ENCODE measurements at places on chromosomes 6 and 20.

GRCh38 chr20:49768204-49769047 is 44.2 kb upstream of the SLC9A8 start:
- DNase-seq: no peak

- no peak for DNase-seq
Measured at GRCh38 chr6:134474955-134475354, 157.0 kb upstream of the SGK1 start.

DNA sequence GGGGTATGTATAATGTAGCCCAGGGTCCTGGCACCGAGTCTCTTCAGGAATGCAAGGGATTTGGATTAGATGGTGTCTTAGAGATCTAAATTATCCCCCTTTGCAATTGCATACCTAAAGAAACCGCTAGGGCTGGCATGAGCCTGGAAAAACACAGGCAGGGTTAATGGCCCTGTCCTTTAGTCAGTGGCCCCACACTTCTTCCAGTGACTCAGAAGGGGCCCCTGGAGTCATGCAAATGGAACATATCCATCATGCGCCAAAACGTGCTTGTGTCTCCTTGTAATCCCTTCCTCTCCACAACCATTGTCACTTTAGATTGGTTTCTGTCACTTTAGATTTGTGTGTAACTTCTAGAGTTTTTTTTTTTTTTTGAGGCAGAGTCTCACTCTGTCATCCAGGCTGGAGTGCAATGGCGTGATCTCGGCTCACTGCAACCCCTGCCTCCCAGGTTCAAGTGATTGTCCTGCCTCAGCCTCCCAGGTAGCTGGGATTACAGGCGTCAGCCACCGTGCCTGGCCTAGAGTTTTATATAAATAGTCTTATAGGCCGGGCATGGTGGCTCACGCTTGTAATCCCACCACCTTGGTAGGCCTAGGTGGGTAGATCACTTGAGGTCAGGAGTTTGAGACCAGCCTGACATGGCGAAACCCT is 8.7 kb upstream of the MYBL2 start:
- no peak for DNase-seq

DNA sequence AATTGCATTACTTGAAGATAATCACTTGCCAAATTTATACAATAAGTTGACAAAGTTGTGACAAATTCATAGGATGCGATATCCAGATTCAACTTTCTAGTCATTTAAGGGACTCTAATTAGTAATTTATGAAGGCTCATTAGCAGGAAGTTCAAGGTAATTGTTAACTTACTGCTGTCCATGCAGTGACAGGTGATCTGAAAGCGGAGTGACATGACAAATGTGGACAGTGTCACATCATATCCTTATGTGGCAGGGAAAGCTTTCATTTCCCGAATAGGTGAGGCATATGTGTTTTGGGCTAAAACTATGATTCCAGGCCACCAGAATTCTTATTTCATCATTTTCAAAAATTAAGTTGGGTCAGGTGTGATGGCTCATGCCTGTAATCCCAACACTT is 115.9 kb upstream of the BMP2 start:
- no peak for DNase-seq

- no peak for DNase-seq
Measured at GRCh38 chr6:96184798-96185197, 169.0 kb downstream of the FUT9 start.

GRCh38 chr6:78577585-78577984 is 289.8 kb upstream of the IRAK1BP1 start:
- no peak for DNase-seq

DNA sequence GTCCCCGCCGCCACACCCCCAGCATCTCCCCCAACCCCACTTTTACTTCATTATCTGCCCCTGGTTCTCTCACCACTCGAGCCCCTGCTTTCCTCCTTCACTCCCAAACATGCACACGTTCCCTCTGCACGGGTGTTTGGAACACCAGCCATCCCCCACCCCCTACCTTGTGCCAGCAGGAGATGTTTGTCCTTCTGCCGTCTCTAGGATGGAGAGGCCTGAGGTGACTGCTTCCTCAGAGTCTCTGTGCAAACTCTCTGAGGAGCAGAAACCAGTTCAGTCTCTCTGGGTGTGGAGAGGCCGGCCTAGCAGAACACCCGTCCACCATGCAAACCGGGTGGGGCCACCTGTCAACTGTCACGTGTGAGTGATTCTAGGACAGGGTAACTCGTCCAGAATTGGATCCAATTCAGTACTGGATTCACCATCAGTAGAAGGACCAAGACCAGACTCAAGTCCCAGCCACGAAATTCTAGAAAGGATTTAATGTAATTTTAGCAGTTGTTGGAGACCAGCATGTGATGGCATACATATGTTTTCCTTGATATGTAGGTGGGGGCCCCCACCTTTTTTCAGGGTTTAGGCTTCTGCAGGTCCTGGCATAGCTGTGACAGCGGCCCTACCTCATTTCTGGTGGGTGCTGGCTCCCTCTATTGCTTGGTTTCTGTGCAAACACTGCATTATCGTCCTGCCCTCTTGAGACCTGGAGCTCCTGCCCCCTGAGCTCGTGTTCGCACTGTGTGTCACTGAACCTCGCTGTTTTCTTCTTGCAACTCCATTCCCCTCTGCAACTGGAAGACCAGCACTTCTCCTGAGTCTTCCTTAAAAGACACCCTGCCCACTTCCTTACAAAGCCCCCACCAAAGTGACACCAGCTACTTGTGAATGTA is at the start of gene RAET1E:
Gene RAET1E (minus strand): TSS at position 259 of the 890 bp plus-strand sequence. CDS start 7,212 bp downstream, outside the sequence.
- DNase-seq: no peak

DNA sequence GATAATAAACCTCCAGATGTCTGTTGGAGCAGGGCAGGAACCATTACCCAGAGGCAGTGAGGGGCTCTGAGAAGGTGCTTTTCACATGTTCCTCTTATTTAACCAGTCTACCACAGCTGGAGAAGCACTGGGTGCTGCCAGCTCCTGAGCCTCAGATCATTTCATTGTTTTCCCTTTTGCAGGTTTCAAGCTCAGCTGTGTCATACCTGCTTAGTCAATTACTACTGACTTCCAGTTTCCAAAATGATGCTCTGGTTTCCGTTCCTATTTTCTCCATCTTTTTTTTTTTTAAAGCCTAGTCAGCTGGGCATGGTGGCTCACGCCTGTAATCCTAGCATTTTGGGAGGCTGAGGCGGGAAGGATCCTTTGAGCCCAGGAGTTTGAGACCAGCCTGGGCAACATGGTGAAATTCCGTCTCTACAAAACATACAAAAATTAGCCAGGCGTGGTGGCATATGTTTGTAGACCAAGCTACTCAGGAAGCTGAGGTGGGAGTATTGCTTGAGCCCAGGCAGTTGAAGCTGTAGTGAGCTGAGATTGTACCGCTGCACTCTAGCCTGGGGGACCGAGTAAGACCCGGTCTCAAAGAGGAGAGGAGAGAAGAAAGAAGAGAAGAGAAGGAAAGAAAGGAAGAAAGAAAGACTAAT is 6.7 kb downstream of the FLOT1 start:
- no peak for DNase-seq

GRCh38 chr6:111985202-111985731 is 68.6 kb upstream of the CCN6 start:
- DNase-seq: peak; percentile 83

GRCh38 chr6:33983109-33983716 is 162.7 kb downstream of the GRM4 start:
- no peak for DNase-seq

GRCh38 chr6:126143761-126144251 is 157.5 kb downstream of the TRMT11 start:
- DNase-seq: peak; percentile 53

DNA sequence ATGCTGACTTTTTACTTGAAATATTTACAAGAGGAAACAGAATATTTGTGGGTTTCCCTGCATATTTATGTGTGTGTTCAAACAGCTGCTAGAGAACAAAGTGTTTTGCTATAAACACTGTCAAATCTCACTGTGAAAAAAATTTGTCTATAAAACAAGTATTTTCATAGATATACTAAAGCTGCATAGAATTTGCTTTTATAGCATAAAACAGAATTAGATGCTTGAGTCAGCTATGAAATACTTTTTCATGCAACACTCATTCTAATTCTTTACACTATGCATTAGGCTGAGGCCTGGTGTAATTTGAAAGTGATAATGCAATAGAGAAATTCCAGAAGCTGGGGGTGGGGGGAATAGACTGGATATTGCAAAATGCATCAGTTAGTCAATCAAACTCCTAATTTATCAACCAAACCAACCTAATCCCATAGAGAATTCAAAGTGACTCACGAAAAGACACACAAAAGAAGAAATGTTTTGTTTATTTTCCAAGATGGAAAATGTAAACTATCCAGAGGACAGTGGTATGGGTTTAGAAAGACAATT is 148.2 kb downstream of the LAMA2 start:
- no peak for DNase-seq

GRCh38 chr6:150194195-150194594 is 51.4 kb downstream of the PPP1R14C start:
- no peak for DNase-seq

DNA sequence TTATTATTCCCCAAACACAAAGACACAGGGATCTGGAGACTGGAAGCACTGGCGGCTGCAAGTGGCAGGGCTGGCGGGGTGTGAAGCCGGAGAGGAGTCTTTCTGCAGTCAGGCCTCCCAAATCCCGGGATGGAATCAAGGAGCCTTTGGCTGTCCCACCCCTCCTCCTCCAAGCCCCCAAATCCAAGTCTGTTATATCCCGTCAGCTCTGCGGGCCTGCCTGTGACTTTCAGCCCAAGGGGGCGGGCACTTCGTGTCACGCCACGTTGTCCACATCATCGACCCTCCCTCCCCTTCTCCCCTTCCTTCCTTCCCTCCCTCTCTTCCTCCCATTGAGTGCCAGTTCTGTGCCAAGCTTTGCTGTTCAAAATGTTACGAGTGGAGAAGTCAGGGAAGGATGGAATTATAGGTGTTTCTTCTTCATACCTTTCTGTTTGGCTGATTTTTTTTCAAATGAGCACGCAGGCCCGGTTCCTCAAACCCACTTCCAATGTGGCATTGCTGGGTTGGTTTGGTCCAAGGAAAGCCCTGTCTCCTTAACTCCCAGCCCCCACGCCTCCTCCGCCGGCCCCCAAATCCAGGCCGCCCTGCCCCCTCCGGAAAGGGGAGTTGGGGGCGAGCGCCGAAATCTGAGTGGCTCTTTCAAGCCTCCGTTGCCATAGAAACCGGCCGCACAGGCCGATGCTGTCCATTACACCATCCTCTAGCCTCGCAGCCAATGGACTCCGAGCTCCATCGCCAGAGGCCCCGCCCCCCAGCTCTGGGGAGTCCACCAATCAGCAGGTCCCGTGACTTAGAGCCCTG is 12.7 kb downstream of the ZCCHC3 start:
- DNase-seq: peak; percentile 99

- DNase-seq: no peak
Measured at GRCh38 chr20:14361509-14362345, 24.3 kb upstream of the FLRT3 start.

DNA sequence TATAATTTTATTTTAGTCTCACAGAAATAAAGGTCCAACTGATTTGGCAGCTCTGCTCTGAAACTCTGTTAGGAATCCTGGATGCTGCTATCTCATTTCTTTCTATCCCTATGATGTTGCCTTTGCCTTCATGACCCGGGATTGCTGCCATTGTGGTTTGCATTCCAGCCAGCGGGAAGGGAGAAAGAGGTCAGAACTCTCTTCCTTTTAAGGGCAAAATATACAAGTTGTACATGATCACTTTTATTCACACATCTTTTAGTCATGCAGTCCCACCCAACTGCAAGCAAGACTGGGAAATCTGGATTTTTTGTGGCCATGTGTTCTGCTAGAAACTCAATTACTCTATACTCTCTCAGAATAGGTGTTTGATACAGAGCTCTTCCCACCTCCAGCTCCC is 263.1 kb upstream of the ZFP64 start:
- no peak for DNase-seq

- DNase-seq: no peak
Measured at GRCh38 chr6:38572186-38572813, 67.4 kb downstream of the BTBD9 start.

DNA sequence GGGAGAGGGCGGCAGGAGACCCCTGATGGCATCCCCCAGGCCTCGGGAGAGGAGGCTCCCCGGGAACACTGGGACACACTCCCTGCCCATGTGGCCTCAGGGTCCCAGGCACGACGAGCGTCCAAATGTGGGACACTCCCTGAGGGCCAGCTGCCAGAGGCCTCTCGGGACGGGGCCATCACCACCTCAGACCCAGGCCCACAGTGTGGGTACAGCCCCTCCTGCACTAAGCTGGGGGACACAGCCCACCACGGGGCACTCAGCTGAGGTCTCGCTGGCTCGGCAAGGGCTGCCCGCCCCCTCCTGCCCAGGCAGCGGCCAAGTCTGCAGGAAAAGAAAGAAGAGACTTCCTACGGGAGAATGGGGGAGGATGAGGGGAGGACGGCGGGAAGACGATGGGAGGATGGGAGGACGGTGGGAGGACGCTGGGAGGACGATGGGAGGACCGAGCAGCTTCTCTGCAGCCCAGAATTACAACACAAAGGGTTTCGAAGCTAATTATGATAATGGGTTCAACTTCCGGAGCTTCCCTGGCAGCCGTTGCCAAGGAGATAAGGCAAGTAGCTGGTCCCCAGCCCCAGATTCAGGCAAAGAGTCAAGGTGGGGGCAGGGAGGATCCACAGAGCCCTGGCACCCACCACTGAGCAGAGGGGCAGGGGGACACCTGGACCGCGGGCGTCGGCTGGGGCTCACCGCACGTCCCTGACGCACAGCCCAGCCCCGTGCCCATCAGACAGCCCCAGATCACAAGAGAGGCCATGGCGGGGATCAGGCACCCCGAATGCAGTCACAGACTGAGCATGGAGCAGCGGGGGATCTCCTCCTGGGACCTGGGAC is 17.5 kb downstream of the KCNQ2 start:
- peak; percentile 75 for DNase-seq

GRCh38 chr6:16950302-16950701 is 151.5 kb upstream of the STMND1 start:
- no peak for DNase-seq

DNA sequence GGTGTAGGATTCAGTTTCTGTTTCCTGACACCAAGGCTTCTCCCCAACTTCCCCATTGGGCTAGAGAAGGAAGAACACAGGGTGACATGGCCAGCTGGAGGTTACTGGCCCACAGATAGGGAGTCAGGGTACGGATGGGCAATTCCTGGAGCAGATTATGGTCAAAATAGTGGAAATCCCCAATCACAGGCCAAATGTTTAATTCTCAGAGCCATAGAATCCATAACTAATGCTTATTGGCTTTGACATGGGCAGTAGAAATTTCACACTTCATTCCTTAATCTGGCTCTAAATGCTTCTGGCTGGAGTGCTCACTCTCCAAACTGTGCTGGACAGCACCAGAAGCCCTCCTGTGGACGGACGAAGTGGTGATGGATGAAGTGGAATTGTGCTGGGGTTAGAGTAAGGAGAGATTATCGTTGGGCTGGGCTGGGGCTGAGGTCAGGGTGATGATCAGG is 887 bp downstream of the SIGLEC1 start:
- no peak for DNase-seq

GRCh38 chr6:81895511-81896185 is 143.2 kb upstream of the TENT5A start:
- DNase-seq: no peak

DNA sequence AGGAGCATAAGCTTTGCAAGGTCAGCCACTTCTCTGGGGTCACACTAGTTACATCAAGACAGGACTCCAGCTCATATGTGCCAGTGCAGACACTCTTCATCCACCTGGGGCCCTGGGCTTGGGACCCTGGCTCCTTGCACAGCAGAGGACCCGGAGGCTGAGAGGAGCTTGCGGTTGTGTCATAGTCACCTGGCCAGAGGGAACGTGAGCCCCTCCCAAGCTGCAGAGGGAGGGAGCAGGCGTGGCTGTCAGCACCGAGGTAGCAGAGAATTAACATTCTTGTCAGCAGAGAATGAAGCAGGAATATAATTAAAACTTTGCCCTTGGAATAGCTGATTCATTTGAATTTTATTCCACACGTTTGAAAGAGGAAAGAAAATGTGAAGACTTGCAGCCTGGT is 36.8 kb downstream of the BCAS4 start:
- no peak for DNase-seq
